ENCODE measurements at places on chromosomes 2 and 18.
A peak's percentile ranks its signal among the peaks of the same experiment; 100 is the strongest.

DNA sequence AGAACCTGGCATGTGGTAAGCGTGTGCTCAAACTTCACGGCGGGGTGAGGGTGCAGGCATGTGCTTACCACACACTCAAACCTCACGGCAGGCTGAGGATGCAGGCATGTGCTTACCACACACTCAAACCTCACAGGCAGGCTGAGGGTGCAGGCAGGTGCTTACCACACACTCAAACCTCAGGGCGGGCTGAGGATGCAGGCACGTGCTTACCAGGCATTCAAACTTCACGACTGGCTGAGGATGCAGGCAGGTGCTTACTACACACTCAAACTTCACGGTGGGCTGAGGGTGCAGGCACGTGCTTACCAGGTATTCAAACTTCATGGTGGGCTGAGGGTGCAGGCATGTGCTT lies 105.0 kb upstream of the ALKAL2 start:
- DNase-seq: no peak

GRCh38 chr2:111617299-111618225 lies 266.4 kb downstream of the ANAPC1 start:
- peak; percentile 19 for DNase-seq

DNA sequence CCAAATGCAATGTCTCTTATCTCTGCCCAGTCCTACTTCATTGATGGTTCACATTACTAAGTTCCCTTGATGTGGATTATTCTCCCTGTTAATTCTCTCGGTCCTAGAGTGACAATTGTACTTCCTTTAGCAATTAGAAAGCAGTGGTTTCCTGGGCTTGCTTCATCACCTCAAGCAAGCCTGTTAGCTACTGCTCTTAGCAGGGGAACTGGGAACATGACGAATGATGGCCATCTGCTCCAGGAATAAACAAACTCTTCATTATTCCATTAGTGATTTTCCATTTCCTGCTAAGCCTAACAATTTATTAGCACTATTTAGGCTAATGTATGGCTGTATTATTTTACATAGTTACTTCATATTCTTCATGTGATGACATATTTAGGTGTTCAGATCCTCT lies 331.8 kb downstream of the MTX2 start:
- no peak for DNase-seq

DNA sequence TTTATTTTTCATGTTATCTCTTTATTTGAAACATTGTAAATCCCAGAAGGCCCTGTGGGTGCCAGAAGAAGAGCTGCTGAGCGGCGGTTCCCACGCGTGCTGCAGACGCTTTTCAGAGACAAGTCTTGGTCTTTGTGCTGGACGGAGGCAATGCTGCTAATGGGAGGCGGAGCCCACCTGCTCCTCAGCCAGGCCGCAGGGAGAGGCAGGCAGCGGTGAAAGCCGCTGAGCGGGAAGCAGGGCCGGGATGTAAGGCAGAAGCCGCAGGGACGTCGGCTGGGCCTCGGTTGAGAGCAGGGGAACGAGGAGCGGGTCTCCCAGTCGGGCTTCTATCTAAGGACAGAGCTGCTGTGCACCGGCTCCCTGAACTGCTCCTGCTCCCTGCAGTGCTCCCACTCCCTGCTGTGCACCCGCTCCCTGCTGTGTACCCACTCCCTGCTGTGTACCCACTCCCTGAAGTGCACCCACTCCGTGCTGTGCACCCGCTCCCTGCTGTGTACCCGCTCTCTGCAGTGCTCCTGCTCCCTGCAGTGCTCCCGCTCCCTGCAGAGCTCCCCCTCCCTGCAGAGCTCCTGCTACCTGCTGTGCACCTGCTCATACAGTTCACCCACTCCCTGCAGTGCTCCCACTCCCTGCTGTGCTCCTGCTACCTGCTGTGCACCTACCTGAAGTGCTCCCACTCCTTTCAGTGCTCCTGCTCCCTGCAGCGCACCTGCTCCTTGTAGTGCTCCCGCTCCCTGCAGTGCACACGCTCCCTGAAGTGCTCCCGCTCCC lies 16.4 kb downstream of the TMEM18 start:
- no peak for DNase-seq

GRCh38 chr2:189222468-189223105 lies 43.0 kb upstream of the COL5A2 start:
- DNase-seq: no peak

- DNase-seq: no peak
These were observed 21.1 kb upstream of the KLHL29 start for GRCh38 chr2:23363831-23364230.

DNA sequence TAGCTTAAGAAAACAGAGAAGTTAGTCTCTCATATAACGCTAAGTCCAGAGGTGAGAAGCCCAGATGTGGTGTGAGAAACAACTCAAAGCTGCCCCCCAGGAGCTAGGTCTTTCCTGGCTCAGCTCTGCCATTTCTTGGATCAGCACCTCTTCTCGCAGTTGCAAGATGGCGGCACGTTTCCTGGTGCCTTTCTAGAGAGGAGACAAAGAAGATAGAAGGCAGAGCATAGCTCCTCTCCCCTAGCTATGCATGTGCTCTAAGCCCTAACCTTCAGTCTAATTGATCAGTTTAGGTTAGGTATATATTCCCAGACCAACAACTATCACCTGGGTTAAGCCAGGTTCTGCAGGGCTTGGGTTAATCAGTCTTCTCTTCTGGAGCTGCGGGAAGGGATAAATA lies 119.5 kb upstream of the RAB12 start:
- no peak for DNase-seq

- DNase-seq: no peak
These were observed 49.4 kb downstream of the CCDC102B start for GRCh38 chr18:68847219-68847837.

DNA sequence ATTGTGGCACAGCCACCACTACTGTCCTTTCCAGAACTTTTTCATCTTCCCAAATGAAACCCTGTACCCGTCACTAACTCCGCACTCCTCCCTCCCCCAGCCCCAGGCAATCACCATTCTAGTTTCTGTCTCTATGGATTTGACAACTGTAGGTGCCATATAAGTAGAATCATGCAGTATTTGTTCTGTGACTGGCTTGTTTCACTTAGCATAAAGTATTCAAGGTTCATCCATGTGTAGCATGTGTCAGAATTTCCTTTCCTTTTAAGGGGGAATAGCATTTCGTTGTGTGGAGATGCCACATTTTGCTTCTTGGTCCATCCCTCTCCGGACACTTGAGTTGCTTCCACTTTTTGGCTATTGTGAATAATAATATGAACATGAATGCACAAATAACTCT lies 842 bp upstream of the CKAP2L start:
- peak; percentile 50 for DNase-seq

DNA sequence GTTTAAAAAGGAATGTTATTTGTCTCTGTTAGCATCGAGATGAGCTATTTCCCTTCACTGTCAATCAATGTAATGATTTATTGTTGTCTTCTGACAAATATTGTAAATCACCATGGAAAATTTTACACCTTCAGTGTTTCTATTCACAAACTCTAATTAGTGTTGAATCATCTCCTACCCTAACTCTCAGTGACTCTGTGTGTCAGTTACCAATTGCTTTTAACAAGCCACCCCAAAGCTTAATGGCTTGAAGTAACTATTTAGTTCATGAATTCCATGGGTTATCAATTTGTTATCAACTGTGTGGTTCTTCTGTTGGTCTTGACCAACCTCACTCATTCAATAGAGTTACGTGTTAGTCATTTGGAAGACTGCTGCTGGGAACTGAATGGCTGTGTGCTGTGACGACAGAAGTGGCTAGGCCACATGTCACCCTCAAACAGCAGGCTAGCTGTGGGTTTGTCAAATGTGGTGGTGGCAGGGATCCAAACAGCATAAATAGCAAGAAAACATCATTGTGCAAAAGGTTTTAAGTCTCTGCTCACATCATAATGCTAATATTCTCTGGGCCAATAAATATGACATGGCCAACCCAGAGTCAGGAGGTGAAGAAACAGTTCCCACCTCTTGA lies 910.8 kb upstream of the CDH2 start:
- no peak for DNase-seq

DNA sequence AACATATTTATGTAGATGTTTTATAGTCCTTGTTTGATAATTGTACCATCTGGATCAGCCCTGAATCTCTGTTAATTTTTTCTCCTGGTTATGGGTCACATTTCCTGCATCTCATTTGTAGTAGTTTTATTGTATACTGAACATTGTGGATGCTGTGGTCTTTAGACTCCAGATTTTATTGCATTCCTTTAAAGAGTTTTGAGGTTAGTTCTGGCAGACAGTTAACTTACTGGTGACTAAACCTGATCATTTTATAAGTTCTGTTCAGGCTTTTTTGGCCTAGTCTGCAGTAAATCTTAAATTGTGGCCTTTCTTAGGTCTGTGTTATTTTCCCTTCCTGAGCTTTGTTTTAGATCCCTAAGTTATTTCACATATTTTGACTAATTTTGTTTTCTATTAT lies 84.3 kb downstream of the FANCL start:
- DNase-seq: no peak
